ENCODE measurements at places on chromosomes 7 and 10. TPM values are rescaled to one million over a fixed set of nuclear protein-coding genes. Genes with fewer than 3 reads are reported as not detected.

The PPP1R17 gene
- total RNA-seq: not detected

GRCh38 chr10:133276435-133277201 is at the start of gene ADAM8:
ADAM8 (minus strand) TSS chr10:133276868; CDS start chr10:133276817, 51 bp downstream.
- no peak for DNase-seq

GRCh38 chr7:84455788-84456187 is 261.2 kb upstream of the SEMA3A start:
- DNase-seq: no peak

DNA sequence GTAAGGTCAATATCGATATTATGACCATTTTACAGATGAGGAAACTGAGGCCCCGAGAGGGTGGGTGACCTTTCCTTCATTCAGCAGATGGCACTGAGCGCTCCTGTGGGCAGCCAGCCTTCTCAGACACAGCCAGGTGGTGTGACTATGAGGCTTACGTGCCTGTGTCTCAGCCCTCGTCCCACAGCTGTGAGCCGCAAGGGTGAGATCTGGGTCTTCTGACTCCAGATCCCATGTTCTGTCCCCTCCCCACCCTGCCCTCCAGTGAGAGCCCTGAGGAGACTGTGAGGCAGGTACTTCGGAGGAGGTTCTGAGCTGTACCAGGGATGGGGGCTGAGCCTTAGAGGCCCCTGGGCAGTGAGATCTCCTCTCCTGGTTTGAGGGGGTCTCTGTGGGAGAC is 613.8 kb upstream of the FOXK1 start:
- no peak for DNase-seq

DNA sequence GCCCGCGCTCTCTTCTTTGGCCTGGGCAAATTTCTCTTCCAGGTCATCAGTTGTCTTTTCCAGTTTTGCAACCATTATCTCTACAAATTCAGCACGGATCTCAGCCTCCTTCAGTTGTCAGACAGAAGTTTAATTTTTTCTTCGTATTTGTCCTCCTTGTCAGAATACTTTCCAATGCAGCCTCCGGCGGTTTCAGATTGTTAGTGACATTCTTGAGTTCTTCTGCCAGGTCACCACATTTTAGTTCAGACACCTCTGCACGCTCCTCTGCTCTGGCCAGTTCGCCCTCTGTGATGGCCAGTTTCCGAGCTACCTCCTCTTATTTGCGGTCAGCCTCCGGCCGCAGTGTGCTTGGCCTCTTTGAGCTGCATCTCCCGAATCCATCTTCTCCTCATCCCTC is 32.8 kb upstream of the CPN1 start:
- no peak for DNase-seq

GRCh38 chr10:32059472-32059871 is 3.2 kb upstream of the KIF5B start:
- no peak for DNase-seq

DNA sequence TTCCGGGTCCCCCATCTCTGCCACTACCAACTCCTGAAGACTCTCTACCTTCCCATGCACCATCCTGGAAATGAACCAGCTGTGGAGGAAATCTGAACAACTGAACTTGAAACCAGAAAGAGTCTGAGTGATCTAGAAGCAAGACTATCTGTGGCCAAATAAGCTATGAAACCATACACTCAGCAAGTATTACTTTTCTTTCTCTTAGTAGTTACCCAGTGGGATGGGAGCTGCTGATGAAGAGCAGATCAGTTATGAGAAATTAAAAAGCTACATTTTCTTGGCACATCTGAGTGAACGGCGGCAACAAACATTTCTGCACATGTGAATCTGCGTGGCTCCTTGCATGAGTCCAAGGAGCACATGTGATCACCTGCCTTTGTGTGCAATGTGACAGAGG is 31.6 kb upstream of the AGK start:
- DNase-seq: no peak

- no peak for DNase-seq
Observed at GRCh38 chr10:76540786-76541185, 1096.8 kb downstream of the KCNMA1 start.

DNA sequence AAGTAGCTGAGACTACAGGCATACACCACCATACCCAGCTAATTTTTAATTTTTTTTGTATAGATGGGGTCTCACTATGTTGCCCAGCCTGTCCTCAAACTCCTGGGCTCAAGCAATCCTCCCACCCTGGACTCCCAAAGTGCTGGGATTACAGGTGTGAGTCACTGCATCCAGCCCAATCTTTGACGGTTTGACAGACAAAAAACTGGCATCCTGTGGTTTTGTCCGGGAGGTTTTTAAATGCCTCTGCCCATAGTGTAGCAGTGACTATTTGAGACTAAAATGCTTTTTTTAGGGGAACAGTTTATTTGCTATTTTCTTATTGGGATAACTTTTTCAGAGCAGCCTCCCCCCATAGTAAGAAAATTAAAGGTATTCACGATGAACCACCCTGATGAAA is 523.7 kb upstream of the GALNT17 start:
- no peak for DNase-seq

GRCh38 chr10:128150045-128150493 is 23.8 kb upstream of the MKI67 start:
- peak; percentile 7 for DNase-seq

- no peak for DNase-seq
Observed at GRCh38 chr7:72098807-72099580, 313.1 kb downstream of the CALN1 start.

DNA sequence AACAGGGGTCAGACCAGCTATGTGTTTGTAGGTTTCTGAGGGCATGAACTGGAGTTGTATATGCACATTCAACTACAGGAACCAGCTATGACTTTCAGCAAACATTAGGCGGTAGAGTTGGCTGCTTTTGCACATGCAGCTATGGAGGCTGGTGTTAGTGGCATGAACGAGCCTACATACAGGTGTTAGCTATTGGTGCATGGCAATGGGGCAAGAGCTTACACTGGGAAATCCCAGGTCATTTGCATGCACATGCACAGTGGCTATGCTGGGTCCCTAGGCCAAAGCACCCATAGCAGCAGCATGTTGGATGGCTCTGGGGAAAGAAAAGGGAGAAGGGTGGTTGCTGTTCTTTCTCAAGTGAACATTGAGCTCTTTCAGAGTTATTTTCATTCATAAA is 1018.5 kb upstream of the PHF14 start:
- no peak for DNase-seq

- DNase-seq: no peak
Observed at GRCh38 chr10:132678436-132679216, 107.3 kb downstream of the NKX6-2 start.

GRCh38 chr10:6543431-6544005 is 36.6 kb downstream of the PRKCQ start:
- no peak for DNase-seq

Data from renal cortical epithelial cell (primary cell).